ENCODE measurements at places on chromosomes 12 and 14.

GRCh38 chr14:52018252-52018651, 28.9 kb downstream of the RTRAF start:
- DNase-seq = no peak

GRCh38 chr12:74250891-74251290, 286.7 kb upstream of the ATXN7L3B start:
- DNase-seq = no peak

- no peak for DNase-seq
These were observed 54.8 kb downstream of the NFKBIA start for GRCh38 chr14:35349496-35350365.

GRCh38 chr14:94239406-94239805, 53.7 kb downstream of the SERPINA10 start:
- DNase-seq = no peak

DNA sequence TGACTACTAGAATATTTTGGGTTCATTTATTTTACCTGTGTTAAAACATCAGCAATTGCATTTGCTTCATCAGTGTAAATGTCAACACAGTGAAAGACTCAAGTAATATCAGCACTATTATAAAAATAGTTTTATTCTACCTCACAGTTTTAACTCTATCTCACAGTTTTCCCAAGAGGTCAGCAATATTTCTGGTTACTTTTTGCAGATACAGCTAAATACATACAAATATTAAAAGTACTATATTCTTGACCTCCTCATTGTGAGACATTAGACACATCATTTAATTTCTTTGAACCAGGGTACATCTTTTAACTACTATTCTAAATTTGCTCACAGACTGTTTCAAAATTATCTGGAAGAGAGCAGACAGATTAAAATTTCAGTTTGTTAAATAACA, 321.7 kb upstream of the OR4E1 start:
- DNase-seq = no peak

DNA sequence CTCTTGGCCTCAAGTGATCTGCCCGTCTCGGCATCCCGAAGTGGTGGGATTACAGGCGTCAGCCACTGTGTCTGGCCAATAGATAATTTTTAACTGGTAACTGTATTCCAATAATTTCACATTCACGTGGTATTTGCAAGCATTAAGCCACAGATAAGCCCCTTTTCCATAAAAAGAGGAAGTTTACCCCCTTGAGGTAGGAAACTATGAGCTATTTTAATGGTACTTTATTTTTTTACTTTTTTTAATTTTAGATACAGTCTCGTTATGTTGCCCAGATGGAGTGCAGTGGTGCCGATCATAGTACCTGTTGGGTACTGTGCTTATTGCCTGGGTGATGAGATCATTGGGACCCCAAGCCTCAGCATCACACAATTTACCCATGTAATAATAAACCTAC, 42.9 kb upstream of the AP4S1 start:
- no peak for DNase-seq

DNA sequence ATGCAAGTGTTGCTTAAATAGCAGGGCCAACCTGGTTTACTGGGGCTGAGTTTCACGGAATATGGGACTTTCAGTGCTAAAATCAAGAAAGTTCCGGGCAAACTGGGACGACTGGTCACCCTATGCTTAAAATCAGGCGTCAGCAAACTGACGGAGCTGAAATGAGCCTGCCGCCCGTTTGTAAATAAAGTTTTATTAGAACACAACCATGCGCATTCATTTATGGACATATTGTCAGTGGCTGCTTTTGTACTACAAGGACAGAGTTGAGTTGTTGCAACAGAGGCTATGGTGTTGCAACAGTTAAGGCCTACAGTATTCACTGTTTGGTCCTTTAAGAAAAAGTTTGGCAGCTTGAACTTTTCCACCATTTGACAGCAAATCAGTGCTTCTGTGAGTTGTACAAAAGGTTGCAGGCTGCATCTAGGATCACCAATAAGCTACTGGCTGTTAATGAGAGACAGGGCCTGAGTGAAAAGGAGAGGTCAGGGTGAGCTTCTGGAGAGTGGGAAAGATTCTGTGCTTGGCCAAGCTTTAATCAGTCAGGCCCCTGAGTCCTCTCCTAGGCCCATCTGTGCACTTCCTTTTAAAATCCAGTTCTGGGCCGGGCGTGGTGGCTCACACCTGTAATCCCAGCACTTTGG, 13.3 kb downstream of the SELPLG start:
- no peak for DNase-seq

- no peak for DNase-seq
These were observed 8.4 kb downstream of the GPRC5A start for GRCh38 chr12:12899530-12900380.

DNA sequence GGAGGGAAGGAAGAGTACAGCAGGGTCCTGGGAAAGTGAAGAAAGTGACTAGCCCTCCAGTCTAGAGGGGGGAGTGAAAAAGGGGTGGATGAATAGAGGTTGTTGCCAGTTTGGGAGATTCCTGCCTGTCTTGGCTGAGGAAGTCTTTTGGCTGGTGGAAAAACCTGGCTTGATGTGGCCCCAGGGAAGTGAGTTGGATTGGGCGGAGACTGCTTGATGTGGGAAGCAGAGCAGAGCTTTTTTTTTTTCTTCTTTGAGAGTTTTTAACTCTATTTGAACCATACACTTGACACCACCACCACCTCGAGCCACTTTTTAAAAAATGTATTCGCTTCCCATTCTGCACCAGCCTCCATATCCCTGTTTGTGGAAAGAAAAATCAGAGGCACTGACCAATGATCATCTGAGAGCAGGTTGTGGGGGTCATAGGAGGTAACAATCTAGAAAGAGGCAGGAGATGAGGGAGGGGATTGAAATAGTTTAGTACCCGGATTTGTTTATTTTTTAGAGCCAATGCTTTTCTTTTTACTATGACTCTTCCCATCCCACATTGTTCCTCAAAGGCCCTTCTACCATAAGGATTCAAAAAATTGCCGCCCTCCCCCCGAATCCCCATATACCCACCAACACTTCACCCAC, 690 bp upstream of the DTX3 start:
- no peak for DNase-seq

GRCh38 chr12:10663869-10664268, 10.0 kb downstream of the STYK1 start:
- DNase-seq = no peak

- DNase-seq = no peak
These were observed 209.2 kb downstream of the ZFP36L1 start for GRCh38 chr14:68583548-68584280.

GRCh38 chr14:70692210-70692609, 50.5 kb downstream of the TTC9 start:
- no peak for DNase-seq

DNA sequence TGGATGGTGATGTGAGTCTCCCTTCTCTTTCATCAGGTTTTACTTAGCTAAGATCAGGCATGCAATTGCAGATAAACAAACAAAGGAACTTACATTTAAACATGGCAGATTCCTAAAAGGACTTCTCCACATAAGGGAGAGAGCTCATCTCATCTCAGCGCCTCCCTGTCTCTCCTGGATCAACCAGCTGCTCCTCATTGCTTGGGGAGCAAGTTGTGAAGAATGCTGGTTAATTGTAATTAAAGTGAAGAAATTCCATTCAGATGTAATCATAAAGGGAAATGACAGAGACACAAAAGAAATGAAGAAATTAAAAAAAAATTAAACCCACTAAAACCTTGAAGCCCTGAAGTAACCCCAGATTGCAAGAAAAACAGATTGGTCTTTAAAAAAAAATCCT, 104.4 kb upstream of the DIO2 start:
- no peak for DNase-seq

DNA sequence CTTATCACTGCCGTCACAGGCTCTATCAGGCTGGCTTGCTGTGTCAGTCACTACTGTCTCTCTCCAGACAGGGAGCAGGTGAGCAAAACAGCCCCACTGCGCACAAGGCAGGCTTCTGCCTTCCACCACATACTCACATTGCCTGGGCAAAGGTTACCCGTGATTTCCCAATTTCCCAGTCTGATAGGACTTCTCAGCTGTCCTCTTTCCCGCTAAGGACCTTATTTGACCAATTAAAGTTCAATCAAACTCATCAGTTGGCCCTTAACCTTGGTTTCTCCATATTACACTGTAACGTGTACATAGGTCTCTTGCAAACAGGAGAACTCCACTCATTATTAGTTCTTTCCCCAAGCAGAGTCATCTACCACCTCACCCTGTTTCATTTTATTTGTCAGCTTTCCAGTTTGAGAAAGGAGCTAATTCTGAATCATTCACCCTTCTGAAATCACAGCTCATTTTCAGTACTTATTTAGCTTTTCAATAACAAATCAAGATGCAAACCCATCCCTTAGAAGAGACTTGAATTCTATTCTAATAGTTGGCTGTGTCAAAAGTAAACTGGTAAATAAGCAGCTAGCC, 170.8 kb downstream of the ESR2 start:
- DNase-seq = no peak

- no peak for DNase-seq
These were observed 349.8 kb downstream of the IPO8 start for GRCh38 chr12:30345744-30346471.

- DNase-seq = no peak
These were observed 200.2 kb downstream of the ADGRD1 start for GRCh38 chr12:131153956-131154355.

- DNase-seq = no peak
These were observed 435.8 kb downstream of the NRXN3 start for GRCh38 chr14:78605897-78606500.

GRCh38 chr12:105077435-105077834, 6.8 kb downstream of the ALDH1L2 start:
- no peak for DNase-seq

DNA sequence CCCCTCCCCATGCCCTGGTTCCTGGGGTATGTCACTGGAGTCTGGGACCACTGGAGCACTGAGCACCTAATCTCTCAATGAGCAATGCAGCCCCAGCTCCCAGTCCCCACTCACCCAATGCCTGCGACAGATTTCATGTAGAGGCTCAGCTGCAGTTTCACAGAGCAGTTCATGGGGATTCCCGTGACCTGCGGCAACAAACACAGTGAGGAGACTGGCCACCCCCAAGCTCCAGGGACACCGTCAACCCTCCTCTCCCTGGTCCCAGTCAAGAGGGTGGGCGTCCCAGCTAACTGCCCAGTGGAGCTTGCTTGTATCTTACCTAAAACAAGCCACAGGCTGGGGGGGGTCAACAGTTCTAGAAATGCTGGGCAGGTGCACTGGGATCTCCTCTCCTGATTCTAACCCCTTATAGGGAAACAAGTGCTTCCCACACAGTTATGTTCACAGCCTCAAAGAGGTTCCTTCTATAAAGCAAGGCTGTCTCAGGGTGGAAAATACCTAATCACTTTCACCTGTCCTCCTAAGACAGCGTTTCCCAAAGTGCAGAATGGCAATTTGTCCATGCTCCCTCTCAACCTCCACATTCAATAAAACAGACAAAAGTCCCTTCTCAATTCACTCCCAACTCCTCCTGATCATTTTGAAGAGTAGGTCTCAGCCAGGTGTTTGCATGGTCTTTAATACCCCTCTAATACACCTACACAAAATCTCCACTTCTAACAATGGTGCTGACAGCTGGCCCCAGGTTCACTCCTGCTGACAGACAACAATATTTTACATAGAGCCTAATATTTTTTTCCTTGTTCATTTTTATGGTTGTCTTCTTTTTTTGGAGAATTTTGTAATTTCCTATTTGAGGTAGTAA, 68.3 kb downstream of the SCARB1 start:
- DNase-seq = no peak

- DNase-seq = no peak
These were observed 2.6 kb upstream of the PPP1R1A start for GRCh38 chr12:54590978-54591591.

DNA sequence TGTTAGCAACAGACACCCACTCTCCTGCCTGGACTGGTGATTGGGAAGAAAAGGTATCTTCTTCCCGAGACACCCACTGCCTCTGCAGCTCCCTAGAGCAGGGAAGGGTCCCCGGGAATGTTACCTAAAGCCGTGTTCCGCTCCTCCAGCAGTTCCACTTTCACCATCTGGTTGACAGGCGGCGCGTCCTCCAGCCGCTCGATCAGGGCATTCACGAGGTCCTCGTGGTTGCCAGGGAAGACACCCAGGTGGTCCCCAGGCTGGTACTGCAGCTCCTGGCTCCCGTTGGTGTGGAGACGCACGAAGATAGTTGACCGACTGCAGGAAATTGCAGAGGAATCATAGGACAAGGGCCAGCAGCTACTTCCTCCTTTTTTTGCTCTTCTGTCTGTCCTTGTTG, 44.2 kb upstream of the FBXO21 start:
- no peak for DNase-seq

GRCh38 chr14:76154539-76155126, 2.9 kb downstream of the GPATCH2L start:
- no peak for DNase-seq

GRCh38 chr12:132653567-132654290, 33.4 kb downstream of the POLE start:
- no peak for DNase-seq

DNA sequence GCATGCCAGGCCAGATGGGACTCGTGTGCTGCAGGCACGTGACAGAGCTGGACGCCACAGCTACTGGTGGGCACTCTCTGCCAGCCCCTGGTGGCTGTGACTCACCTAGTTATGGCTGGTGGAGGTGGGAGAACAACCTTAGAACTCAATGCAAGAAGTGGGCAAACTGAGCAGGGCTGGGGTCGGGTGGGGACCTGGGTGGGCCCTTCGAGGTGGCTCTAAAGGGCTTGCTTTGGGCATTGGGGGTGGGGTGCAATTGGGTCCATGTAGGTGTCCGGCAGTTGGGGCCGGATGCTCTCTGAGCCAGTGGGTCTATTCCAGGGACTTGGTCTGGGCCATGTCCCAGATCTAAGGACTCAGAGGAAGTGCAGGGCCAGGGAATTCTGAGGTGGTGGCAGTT, 5.1 kb upstream of the SERPINA12 start:
- DNase-seq = no peak

DNA sequence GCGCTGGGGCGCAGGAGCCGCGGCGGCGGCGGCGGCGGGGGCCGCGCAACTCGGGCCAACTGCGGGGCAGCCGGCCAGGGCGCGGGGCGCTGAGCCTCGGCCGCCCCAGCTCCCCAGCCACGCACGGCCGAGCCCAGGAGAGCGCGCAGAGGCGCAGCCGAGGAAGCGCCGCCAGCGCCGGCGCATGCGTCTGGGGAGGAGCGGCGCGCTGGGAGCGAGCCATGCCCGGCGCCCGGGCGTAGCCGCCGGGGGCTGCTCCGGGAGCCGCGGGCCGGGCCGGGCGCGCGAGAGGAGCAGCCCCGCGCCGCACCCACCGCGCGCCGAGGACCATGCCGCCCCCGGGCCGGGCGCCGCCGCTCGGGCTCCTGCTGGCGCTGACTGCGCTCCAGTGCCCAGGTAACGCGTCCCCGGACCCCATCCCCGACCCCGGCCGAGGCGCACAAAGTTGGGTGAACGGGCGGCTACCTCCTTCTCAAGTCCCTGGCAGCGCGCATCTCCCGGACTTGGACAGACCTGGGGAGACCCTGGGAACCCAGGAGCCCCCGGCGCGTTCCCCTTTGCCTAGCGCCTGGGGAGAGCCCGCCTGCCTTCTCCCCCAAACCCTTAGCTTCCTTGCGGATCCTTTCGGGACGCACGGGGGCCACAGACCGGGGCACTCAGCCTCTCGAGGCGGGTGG, 121.4 kb downstream of the AACS start:
- no peak for DNase-seq

- no peak for DNase-seq
These were observed 106.2 kb downstream of the CRACR2A start for GRCh38 chr12:3646561-3647241.

GRCh38 chr12:3446235-3446634, 44.8 kb upstream of the PRMT8 start:
- DNase-seq = no peak

Measured in stimulated activated CD8-positive, alpha-beta memory T cell treated with anti-CD3 and anti-CD28 coated beads, Interleukin-12 subunit alpha, Interleukin-12 subunit beta, amount 100 ng/mL, for 4 hours (primary cell).